ENCODE measurements at places on chromosomes 16 and 17. TPM values are rescaled to one million over a fixed set of nuclear protein-coding genes. Genes with fewer than 3 reads are reported as not detected.

DNA sequence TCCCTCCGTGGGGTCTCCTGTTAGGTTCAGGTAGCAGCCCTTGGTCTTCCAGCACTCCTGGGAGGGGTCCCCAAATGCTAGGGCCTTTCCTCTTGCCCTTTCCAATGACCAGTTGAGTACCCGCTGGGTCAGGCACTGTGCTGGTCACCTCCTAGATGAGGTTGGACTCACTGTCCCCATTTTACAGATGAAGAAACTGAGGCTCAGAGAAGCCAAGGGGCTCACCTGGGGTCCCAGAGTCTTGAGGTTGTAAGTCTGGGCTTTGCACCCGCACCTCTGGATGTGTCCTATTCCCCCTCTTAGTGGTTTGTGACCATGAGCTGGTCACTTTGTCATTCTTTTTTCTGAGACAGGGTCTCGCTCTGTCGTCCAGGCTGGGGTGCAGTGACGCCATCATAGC, 1.4 kb upstream of the CASKIN1 start:
- H3K36me3 ChIP-seq: no peaks in the 10 kb centered on the region
- H3K4me3 ChIP-seq: no peak overlapping the region
- peaks cover 59% of the 10 kb centered on the region for H3K27me3 ChIP-seq
- DNase-seq: no peak
- peaks cover 9% of the 10 kb centered on the region for H3K4me1 ChIP-seq

DNA sequence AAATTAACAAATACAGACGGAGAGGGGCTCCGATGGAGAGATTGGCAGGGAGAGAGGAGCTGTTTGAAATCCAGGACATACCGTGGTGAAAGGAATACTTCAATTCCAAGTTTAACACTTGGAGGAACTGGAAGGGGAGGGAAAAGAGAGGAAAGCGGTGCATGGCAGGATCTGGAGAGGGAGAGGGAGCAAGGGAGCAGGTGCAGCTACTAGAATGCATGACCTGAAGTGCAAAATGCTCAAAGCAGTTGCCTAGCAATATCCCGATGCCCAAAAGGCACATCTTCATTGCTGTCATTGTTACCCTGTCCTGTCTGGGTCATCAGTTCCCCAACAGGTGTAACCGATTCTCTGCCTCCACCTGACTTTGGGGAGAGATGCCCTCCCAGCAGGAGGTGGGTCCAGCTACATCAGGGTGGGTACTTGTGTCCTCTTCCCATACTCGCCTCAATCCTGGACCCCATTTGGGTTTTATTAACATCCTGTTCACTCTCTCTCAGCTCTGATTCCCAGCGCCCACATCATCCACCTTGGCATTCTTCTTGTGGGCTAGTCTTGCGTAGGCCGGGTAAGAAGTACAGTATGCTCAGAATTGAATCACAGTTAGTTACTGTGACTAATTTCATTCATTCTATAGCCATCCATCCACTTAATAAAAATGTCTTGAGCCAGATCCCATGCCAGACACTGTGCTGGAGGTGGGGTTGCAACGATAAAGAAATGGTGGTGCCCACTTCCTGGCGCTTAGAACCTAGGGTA, 37.4 kb upstream of the EMP2 start:
- DNase-seq: no peak

DNA sequence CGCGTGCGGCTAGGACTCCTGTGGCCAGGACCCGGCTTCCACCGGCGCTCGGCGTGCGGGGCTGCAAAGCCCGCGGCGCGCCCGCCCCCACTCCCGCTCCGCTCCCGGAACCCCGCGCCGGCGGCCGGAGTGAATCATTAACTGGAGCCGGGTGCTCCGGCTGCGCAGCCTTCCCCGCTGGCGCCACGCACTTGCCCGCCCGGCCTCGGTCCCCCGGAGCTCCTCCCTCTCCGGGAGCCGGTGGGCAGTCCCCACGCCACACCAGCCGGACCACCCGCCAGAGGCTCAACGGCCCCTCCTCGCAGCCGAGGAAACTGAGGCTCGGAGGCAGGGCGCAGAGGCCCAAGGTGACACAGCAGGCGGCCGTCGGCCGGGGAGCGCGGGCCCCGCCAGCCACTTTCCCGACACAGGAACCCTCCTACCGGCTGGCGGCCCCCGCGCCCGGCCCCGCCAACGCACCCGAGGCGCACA, 580 bp downstream of the BCAR1 start:
- DNase-seq: peak; percentile 50
- H3K36me3 ChIP-seq: no peaks in the 10 kb centered on the region
- H3K27me3 ChIP-seq: no peaks in the 10 kb centered on the region

DNA sequence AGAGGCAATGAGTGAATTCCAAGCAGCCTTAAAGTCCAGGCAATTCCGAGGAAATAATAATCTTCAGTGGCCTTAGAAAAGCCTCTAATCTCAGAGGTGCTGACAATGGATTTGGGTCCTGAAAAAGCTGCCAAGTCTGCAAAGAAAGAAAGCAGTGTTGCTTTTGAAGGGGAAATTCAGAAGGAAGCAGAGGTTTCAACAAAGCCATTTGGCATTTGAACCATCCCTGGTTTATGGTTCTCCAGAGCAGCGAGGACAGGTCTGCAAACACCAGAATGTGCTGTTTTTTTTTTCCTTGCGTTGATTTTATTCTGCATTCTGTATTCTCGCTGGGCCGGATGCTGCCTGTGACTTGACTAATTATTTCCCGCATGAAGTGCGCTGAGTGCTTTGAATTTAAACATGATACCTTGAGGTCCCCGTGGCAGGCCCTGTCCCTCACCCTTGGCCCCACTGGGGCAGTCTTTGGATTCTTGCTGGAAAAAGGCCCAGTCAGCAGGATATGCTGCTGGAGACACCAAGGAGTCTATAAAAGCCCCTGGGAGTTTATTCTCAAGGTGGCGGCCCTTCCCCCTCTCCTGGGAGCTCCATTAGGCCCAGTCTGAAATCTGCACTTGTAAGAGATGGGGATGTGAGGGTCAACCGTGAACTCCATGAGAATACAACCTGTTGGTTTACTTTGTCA, 338.3 kb downstream of the HAPSTR1 start:
- DNase-seq: no peak
- H3K4me1 ChIP-seq: peaks cover 4% of the 10 kb centered on the region
- no peak overlapping the region for H3K4me3 ChIP-seq
- no peaks in the 10 kb centered on the region for H3K36me3 ChIP-seq

NOB1 gene
- 14.9 TPM for total RNA-seq

GRCh38 chr17:4394208-4395110, 28.0 kb upstream of the UBE2G1 start:
- H3K27ac ChIP-seq: no peak overlapping the region
- no peak overlapping the region for H3K4me3 ChIP-seq
- H3K36me3 ChIP-seq: no peaks in the 10 kb centered on the region

GRCh38 chr17:80511222-80512180, 33.1 kb upstream of the RPTOR start:
- H3K27ac ChIP-seq: no peak overlapping the region
- peaks cover 26% of the 10 kb centered on the region for H3K27me3 ChIP-seq
- no peak overlapping the region for H3K4me3 ChIP-seq
- no peaks in the 10 kb centered on the region for H3K36me3 ChIP-seq
- H3K4me1 ChIP-seq: no peaks in the 10 kb centered on the region
- DNase-seq: no peak

DNA sequence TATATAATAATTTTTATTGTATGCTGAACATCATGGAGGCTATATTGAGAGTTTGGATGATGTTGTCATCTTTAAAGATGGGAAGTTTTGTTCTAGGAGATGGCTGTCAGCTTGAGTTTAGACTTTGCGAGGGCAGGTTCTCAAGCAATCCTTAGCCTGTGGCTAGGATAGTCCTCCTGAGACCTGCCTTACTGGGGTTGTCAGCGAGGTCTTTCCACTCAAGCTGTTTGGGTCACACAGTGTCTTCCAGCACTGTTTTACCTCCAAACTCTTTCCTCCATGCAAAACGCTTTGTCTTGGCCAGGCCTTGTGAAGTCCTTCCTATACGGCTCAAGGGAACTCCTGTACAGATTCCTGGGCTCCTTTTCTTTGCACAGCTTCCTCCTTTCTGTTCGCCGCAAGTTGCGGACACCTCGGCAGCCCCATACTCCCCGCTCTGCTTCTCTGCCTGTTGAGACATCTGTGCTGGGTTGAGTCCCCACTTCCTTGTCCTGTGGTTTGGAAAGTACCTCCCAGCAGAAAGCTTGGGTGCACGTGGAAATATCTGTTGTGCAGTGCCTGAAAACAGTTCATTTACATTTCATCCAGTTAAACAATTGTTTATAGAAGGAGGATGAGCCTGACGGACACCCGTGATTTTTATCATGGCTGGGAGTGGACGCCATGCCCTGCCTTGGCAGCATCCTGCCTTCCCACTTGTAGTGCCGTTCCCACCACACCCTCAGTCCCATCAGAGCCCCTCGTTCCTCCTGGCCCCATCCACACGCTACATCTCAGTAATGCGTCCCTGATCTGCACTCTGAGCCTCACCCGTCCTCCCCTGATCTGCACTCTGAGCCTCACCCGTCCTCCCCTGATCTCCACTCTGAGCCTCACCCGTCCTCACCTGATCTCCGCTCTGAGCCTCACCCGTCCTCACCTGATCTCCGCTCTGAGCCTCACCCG, 55.0 kb upstream of the CBFA2T3 start:
- H3K36me3 ChIP-seq: no peaks in the 10 kb centered on the region
- H3K4me1 ChIP-seq: no peaks in the 10 kb centered on the region
- no peak overlapping the region for H3K4me3 ChIP-seq
- no peak overlapping the region for H3K27ac ChIP-seq
- peaks cover 43% of the 10 kb centered on the region for H3K27me3 ChIP-seq

- peaks cover 16% of the 10 kb centered on the region for H3K4me1 ChIP-seq
- H3K27ac ChIP-seq: no peak overlapping the region
- no peak for DNase-seq
- H3K4me3 ChIP-seq: no peak overlapping the region
Observed at GRCh38 chr17:31226373-31226772, 70.7 kb downstream of the OMG start.

DNA sequence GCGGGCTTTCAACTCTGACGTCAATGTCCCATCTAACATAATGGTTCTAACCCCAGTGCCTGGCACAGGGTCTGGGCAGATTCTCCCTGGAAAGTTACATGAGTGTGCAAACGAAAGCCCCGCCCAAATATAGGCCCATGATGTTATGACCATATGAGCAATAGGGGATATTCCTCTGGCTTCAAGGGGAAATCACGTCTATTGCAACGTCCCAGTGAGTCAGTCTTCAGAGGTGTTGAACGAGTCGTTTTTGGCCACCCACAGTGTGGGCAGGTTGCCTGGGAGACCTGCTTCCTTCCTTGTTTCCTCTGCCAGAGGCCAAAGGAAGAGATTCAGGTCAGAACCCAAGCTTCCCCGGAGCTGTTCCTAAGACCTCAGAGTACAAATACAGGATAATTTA, 30.3 kb downstream of the PIK3R5 start:
- H3K27ac ChIP-seq: no peak overlapping the region
- H3K27me3 ChIP-seq: peaks cover 8% of the 10 kb centered on the region
- no peaks in the 10 kb centered on the region for H3K36me3 ChIP-seq
- H3K4me3 ChIP-seq: no peak overlapping the region
- DNase-seq: no peak

- no peak overlapping the region for H3K27ac ChIP-seq
- no peak overlapping the region for H3K4me3 ChIP-seq
- H3K27me3 ChIP-seq: no peaks in the 10 kb centered on the region
- H3K36me3 ChIP-seq: no peaks in the 10 kb centered on the region
Observed at GRCh38 chr17:67021196-67021595, 23.2 kb upstream of the CACNG1 start.

DNA sequence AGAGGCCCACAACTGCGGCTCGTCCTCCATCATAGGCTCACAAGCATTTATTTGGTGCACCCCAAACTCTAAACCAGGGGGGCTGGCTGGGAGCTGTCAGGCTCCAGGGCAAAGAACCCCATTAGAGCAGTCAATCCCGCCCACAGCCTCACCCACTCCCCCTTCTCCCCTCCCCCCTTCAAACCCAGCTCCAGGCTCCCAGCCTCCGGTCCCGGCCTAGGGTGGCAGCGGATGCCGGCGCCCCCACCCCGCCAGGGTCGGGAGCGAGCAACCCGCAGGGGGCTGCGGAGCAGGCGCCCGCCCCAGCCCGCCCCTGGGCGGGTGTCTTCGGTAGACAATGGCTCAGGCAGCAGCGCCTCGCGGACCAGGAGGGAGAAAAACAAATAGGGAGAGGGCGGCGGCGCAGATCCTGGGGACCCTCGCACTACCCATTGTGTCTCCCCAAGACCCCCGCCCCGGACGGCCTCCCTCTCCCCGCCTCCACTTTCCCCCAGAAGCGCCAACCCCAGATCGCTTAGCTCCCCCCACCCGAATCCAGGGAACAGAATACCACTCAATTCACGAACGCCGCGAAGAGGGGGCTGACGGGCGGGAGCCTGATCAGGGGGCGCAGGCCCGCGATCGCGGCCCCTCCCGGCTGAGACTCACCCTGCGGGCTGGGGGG, 572 bp downstream of the FAM171A2 start:
- DNase-seq: no peak
- peaks cover 9% of the 10 kb centered on the region for H3K4me1 ChIP-seq
- H3K4me3 ChIP-seq: peak overlapping the region; percentile 63
- H3K27me3 ChIP-seq: peaks cover 5% of the 10 kb centered on the region
- H3K27ac ChIP-seq: peak overlapping the region; percentile 37

- H3K27ac ChIP-seq: no peak overlapping the region
- DNase-seq: no peak
- peaks cover 40% of the 10 kb centered on the region for H3K36me3 ChIP-seq
- H3K4me3 ChIP-seq: no peak overlapping the region
- no peaks in the 10 kb centered on the region for H3K27me3 ChIP-seq
- no peaks in the 10 kb centered on the region for H3K4me1 ChIP-seq
Observed at GRCh38 chr17:41751288-41751687, 16.8 kb upstream of the HAP1 start.

NPIPB9 gene
- total RNA-seq: 0.59 TPM

DNA sequence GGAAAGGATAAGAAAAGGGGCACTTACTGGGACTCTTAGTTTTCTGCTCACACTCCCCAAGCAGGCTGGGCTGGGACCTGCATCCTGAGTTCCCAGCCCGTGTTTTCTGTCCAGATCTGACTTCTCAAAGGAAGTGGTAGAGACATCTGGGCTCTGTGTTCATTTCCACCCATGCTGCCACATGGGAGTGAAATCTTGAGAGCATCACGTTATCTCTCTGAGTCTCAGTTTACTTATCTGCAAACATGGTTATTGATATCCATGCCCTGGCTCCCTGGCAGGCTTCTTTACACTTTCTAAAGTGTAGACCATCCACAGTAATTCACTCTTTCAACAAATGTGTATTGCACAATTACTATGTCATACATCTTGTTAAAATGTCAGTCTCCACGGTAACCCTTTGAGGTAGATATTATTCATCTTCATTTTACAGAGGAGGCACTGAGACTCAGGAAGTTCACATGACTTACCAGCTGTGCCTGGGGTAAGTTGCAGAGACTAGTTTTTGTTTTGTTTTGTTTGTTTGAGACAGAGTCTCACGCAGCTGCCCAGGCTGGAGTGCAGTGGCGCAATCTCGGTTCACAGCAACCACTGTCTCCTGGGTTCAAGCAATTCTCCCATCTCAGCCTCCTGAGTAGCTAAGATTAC, 3.4 kb downstream of the ZNF688 start:
- DNase-seq: no peak
- H3K27me3 ChIP-seq: no peaks in the 10 kb centered on the region
- H3K4me1 ChIP-seq: peaks cover 21% of the 10 kb centered on the region
- H3K4me3 ChIP-seq: no peak overlapping the region
- no peaks in the 10 kb centered on the region for H3K36me3 ChIP-seq

KRTAP16-1 gene
- total RNA-seq: not detected

All from heart right ventricle (tissue), 16 donors.